HEK293T (cell line): ENCODE measurements at places on chromosomes 6 and 20.

DNA sequence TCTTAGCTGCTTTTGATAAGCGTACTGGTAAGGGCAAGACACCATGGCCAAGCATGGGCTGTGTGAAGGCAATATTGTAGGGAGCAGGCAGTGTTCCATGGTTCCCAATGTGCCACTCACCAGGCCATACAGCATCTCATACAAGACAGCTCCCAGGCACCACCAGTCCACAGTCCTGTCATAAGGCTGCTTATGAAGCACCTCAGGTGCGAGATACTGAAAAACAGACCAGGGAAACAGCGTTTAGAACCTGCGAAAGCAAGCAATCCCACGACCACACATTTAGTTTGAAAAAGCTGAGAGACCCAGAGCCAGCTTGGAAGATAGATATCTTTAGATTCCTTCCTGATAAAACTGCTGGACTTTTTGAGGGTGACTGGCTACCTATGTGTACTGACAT, 119.1 kb upstream of the SLC2A12 start:
- no peak for DNase-seq

- no peak for DNase-seq
These were observed 469.0 kb upstream of the CDH4 start for GRCh38 chr20:60782959-60783625.

DNA sequence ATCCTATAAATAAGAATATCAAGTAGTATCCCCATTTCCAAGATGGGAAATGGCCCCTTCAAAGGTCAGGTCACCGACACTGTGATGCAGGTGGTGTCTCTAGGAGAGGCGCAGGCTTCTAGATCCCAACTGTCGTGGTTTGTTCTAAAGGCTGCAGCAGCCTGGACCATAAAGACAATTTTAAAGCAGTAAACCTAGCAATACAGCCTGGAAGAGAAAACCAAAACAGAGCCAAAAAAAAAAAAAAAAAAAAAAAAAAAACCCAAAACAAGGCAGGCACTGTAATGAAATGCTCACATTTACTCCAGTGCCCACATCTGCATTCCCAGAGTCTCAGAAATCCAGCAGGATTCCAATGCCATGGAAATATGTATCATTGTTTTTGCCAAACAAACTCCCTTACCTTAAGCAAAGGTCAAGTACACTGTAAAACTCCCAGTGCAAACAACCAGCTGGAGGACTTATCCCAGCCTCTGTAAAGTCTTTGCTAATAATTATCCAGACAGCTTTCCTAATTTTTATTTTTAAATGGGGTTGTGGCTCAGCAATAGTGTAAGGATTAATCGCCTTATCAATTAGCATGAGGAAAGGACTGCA, 98.2 kb downstream of the PSMG4 start:
- no peak for DNase-seq

DNA sequence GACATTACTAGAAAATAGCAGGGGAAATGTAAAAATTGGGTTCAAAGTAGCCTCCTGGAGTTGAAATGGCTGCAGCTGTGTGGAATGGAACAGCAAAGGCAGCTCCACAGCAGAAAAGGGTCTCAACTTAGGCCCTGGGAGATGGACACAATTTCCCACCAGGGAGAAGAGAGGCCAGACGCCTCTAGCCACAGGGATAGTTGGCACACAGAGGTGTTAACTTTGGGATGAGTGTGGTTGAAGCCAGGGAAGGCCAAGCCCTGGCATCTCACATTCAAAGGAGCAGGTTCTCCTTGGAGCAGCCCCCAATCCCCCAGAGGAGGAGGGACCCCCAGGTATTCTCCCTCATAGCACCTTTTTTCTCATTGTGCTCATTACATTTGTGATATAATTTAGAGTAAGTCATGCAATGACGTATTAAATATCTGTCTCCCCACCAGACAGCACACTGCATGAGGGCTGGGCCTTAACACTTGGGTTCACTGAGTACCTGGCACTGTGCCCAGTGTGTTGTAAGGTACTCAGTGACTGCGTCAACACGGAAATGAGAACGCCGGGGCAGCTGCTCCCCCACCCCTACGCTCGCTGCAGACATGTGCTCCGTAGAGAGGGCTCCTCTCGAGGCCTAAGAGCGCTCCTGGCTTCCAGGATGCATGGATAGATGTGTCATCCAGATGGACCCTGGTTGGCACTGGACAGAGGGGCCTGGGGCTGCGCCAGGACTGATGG, 76.0 kb upstream of the CD93 start:
- DNase-seq = no peak

- DNase-seq = no peak
These were observed 18.7 kb upstream of the MEI4 start for GRCh38 chr6:77633993-77634715.

DNA sequence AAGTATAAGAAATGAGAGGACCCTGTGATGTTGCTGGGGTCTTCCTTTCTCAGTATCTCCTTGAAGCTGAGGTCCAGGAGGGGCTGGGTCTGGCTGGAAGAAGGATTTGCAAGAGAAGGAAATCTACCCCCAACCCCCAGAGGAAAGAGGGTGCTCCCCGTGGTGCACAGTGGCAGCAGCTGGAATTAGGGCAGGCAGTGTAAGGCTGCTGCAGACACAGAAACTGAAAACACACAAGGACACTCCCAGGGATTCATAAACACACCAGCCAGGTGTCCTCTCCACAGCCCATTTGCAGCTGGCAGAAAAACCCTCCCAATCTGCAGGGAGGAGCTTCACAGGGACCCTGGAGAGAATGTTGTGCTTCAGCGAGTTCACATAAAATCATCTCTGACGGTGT, 297.2 kb downstream of the CDH26 start:
- DNase-seq = no peak

GRCh38 chr20:52259295-52259694, 67.7 kb upstream of the ZFP64 start:
- DNase-seq = no peak

GRCh38 chr6:42610416-42610815, 46.6 kb downstream of the UBR2 start:
- DNase-seq = no peak

DNA sequence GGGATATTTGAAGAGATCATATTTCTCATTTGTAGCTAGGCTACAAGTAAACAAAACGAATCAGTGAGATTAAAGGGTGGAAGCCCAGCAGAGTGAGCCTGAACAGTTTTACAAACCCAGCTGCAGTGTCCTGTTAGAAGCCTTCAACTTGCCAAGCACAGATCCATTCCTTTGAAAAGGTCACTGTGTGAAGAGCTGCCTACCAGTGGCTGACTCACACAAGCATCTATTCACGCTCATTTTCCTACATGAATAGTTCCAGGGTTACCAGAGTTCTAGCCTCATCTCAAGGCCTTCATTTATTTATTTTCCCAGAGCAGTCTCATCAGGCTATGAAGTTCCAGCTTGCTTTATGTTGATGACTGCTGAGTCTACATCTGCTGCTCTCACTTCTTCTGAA, 25.7 kb upstream of the MLIP start:
- DNase-seq = no peak

DNA sequence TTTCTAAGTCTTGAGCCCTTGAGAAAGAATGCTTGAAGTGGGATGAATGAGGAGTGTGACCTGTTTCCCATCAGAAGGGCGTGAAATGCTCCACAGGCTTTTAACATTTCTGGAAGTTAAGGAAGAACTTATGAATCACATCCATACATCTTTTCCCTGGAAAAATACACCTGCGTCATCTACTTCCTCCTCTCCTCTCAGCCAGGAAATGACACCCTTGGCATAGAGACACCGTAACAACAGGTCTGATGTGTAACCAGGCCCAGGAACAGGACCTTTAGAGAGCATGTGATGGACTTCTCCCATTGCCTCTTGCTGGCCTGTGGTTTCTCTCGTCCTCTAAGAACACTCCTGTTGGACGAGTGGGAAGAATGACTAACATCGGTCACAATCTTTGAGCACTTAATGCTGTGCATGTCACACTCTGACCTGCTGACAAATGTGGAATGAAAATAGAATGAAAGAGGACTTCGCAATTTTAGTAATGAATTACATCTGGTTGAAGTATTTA, 28.5 kb upstream of the CITED2 start:
- DNase-seq = no peak

DNA sequence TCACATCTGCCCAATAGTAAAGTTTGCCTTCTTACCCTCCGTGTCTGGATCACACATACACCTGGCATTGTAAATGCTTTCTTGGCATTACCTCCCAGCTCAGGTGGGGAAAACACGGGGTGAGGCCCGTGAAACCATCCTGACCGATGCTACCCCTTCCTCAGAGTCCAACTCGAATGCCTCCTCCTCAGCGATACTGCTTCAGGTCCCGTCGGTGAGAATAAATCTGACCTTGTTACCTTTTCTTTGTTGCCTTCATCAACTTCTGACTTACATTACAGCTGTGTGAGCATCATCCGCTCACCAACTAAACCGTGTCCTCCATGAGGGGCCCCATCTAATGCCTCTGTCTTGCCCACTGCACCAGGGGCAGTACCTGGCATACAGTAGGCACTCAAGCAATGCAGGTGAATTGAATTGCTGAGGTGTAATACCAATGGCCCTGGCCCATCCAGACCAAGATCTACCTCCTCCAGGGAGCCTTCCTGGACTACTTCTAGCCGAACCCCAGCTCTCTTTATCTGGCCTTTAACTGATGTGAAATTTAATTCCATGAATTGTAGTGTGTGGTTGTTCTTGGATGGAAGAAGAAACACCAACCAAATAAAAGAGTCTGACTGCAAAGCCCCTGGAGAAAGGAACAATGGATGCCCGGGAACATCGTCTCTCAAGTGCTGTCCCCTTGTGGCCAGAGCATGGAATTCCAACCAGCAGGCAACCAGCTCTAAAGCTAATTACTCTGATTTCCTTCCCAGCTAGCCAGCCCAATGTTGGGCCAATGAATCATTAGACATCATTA, 141.5 kb downstream of the ANKRD60 start:
- DNase-seq = peak; percentile 72

DNA sequence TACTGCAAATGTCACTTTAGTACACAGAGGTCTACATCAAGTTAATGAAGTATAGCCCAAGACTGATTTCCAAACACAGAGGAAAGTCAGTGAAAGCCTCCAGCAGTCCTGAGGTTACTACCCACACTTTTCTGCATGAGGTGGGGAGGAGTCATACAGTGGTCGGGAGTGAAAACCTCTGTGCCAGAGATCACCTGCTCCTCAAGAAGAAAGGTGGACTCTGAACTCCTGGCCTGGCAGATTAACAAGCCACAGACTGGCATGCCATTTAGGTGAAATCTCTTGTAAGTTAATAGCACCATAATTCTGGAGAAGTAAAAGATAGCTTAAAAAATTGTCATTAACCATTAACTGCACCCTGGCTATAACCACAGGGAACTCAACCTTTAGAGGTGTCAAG, 125.0 kb upstream of the LAMP5 start:
- no peak for DNase-seq

- DNase-seq = no peak
These were observed 75.0 kb downstream of the VTA1 start for GRCh38 chr6:142222022-142222421.

DNA sequence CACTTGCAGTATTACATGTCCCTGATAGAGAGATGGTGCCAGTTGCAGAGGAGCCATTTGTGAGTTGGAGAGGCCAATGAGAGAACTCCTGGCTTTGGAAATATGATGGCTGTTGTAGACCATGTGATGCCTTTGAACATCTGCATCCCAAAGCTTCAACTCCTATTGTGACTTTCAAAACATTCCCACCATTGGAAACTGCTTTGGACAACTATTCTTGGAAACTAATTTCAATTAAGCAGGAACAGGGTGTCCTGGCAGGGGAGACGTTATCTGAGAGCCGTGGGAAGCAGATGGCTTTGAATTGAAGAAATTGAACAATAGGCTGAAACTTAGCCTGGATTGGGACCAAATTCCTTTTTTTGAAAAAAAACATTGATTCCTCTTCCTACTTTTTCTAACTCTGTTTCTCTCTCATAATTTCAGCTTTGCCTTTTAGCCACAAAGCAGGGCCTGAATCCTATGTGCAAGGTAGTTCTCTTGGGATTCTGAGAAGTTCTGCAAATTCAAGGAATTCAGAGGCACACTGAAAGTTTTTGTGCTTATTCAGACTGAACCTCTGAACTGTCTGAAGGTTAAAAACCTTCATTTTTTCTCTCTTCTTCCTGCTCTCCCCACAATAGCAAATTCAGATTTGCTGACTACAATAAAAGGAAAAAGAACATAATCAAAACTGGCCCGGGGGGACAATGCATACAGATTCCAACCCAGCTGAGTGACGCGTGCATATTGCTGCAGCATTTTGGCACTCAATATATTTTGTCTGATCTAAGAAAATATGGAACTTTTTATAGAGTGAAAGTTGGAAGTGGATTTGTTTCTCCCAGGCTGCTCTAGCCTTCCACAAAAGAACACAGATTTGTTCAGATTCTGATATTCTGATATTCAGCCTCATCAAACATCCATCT, 720.4 kb upstream of the CHD6 start:
- DNase-seq = no peak

DNA sequence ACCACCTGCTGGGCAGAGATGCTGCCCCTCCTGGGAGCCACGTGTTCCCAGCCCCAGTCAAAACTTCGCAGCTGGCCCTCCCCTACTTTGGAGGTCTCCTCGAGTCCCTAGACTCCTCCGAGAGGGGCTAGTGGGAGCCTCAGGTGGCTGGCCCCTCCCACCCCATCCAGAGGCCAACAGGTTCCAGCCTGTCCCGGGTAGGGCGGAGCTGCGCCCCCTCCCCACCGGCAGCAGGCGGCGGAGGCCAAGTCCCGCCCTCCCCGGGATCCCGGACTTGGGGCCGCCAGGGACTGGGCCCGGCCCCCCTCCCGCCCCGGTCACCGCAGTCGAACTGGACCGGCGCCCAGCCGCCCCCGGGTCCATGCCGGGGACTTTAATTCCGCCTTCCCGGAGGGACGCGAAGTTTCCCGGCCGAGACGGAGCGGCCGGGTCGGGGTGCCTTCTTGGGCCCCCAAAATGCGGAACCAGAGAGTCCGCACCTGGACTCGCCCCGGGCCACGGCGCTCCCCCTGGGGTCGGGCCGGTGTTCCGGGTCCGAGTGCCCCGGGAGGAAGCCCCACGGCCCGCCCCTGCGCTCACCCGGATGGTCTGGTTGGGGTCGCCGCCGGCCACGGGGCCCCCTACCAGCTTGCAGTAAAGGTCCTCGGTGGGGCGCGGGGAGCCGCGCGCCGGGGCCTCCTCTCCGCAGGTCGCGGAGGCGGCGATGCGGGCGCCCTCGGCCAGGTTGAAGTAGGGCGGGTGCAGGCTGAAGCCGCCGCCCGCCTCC, 559 bp downstream of the LAMA5 start:
- DNase-seq = peak; percentile 58

- DNase-seq = no peak
These were observed 27.9 kb downstream of the CDYL start for GRCh38 chr6:4804095-4804494.

GRCh38 chr6:131654326-131654725, 17.2 kb downstream of the ENPP3 start:
- DNase-seq = no peak

GRCh38 chr20:35909176-35909575, 45.1 kb downstream of the SCAND1 start:
- no peak for DNase-seq

DNA sequence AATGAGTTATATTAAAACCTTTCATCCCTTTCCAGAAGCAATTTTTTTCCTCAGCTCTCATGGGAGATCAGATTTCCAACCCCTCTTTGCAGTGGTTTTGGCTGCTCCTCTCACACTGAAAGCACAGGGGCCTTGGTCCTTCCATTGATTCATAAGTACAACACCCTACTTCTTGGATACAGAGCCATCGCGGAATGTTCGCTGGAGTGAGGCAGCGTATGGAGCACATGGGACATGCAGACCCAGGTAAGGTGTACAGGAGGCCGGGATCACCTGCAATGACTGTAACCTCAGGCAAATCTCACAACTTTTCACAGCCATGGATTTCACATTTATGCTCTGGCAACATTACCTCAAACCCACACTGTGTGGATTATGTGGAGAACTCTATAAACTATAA, 75.2 kb upstream of the HEY2 start:
- no peak for DNase-seq
